Daoy (cell line): ENCODE measurements at places on chromosomes 5 and 9. TPM values are rescaled to one million over a fixed set of nuclear protein-coding genes. Genes with fewer than 3 reads are reported as not detected.

GRCh38 chr9:130549093-130549735, 30.2 kb upstream of the FUBP3 start:
- peak; percentile 43 for DNase-seq

NIPSNAP3A gene
- total RNA-seq: 19.1 and 20.7 TPM in 2 replicates

DNA sequence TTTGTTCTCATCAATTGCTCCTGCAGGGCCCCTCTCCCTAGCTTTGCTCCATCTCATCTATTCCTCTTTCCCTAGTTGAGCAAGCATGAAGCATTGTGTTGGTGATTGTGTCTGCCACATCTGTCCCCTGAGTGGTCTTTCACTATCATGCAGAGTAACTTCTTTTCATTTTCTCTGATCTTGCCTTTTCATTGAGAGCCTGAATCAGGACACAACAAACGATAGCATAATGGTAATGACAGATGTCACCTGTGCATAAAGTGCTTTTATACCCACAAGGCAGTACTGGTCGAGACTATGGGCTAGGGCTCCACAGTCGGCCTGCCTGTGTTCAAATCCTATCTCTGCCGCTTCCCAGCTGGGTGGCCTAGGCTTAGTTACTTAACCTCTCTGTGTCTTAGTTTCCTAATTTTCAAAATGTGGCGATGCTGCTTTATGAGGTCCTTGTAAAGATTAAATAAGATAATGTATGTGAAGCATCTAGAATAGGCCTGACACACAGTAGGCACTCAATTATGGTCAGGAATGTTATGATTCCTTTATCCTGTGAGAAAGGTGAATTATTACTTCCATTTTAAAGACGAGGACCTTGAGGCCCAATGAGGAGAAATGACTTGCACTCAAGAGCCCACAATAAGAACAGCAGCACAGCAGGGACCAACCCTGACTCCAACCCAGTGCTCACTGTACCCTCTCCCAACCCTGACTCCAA, 137.1 kb upstream of the ZNF618 start:
- no peak for DNase-seq

DNA sequence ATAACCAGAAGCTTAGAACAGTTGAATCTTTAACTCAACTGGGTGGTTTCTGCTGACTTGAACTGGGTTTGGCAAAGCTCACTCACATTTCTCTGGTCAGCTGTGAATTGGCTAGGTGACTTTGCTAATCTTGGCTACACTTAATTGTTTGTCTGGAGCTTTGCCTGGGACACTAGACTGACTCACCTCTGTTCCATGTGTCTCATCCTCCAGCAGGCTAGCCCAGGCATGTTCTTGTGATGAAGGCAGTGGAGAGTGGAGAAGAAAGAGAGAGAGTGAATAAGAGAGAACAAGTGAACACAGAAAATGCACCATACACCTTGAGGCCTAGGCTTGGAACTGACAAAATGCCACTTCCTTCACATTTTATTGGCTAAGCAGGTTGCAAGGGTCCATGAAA, 32.6 kb downstream of the SPATA31D1 start:
- peak; percentile 13 for DNase-seq

DNA sequence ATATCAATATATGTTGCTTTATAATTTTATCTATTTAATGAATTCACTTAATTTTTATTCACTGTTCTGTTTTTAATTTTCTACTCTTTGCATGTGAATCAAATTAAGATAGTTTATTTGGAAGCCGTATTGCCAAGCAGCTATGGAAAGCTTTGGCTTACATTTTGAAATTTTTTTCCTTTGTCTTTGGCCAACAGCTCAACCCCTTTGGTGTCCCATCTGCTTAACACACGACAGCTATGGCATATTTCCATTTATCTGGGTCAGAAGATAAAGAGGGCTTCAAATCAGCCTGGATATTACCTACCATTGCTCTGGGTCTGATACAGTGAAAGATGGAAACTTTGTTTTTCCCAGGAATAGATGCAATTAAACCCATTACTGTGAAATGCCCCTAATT, 201.0 kb downstream of the WDR70 start:
- DNase-seq: no peak

PCDHGC4 gene
- 0.18 and 0.23 TPM in 2 replicates for total RNA-seq

DNA sequence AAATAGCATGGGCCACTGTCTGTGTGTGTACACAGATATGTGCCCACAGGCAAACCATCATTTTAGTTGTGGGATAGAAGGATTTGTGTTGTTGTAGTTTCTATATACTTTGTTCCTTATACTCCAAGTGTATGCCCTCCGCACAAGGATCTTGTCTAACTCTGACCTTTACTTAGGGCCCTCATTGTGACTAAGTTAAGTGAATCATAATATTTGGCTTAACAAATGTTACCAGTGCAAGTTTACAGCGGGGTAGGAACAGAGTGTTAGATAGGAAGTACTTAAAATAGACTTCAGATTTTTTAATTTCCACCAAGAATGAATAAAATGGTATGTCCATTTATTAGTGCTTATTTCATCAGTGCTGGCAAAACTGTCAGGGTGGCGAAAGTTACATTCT, 29.5 kb upstream of the CYFIP2 start:
- no peak for DNase-seq

PDCD1LG2 gene
- 6.9 and 11.5 TPM in 2 replicates for total RNA-seq

GRCh38 chr9:96413302-96414221, 4.6 kb downstream of the ZNF367 start:
- no peak for DNase-seq

ZNF454 gene
- total RNA-seq: 1.0 and 2.6 TPM in 2 replicates
